Activated CD4-positive, alpha-beta T cell treated with anti-CD3 and anti-CD28 coated beads for 24 hours (primary cell): ENCODE measurements at places on chromosomes 7 and 10.

- DNase-seq = no peak
These were observed 50.4 kb downstream of the ADRA2A start for GRCh38 chr10:111127081-111127848.

GRCh38 chr7:141464551-141464950 is 86.7 kb upstream of the AGK start:
- DNase-seq = no peak

DNA sequence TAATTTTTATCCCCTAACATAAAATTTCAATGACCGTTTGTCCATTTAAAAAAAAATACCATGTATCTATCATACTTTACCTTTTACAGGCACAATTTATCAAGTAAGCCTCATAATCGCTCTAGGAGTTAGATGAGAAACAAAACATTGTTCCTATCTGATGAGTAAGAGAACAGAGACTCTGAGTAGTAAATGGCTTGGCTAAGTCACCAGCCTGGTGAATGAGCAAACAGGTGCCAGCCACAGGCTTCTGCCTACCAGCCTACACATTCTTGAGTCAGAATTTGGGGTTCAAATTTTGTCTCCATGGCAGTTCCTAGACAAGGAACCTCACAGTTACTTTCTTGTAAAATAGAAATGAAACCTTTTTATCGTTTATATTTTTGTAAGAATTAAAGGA is 235.4 kb downstream of the HGF start:
- DNase-seq = no peak

- no peak for DNase-seq
These were observed 18.8 kb upstream of the LIPM start for GRCh38 chr10:88783724-88784123.

DNA sequence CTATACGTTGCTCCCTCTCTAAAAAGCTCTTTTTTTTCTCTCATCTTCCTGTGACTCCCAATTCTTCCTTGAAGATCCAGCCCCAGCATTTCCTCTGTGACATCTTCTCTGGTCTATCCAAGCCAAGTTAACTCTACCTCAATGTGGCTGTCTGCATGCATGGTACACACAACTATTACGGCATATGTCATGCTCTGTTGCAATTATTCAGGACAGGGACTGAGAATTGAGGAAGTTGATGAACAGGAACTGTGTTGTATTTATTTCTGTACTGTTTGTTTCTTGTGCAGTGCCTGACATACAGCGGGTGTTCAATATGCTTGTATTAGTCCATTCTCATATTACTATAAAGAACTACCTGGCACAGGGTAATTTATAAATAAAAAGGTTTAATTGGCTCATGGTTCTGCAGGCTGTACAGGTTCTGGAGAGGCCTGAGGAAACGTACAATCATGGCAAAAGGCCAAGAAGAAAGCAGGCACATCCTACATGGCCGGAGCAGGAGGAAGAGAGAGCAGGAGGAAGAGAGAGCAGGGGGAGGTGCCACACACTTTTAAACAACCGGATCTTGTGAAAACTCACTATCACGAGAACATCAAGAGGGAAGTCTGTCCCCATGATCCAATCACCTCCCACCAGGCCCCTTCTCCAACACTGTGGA is 6.3 kb downstream of the TRPV5 start:
- DNase-seq = no peak

DNA sequence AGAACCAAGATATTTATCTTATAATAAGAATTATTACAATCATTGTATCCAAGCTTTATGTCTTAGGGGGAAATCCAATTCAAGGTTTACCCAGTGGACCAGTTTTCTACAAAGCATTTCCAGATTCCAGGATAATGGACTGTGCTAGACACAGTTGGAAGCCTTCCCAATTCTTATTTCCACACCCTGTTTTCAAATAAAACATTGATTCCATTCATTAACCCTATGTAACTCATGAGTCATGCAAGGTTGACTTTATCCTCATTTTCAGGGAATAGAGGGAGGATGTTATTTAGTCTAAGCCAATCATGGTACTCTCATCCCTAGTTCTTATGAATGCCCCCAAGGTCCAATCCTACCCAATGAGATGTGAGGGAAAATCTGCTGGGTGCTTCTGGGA is 145.7 kb downstream of the RNLS start:
- DNase-seq = no peak

DNA sequence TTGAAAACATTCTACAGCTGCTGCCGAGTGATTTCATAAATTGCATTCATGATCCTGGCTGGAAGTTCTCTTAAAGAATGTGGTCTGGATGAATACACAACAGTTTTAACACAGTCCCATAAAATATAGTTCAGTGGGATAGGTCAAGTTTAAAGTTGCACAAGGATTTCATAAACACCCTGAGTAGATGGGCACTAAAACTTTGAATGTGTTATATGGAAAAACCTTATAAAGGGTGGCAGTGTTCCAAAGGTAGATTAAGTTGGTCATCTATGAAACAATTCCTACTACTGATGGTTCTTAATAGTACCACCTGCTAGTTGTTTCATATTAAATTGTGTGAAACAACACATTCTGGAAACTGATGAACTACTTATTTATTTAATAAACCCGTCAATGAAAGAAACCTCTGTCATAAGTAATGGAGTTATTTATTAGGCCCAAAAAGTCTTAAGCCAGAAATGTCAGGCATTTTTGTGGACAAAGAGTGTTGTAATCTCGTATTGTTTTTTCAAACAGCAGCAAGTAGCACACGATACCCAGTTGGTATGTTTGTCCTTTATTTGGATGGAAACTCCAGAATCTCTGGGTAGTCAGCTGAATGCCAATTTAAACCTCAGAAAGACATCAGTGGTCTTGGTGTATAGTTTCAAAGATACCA is 14.3 kb upstream of the RPA3 start:
- no peak for DNase-seq

- DNase-seq = no peak
These were observed 16.0 kb downstream of the MYOZ1 start for GRCh38 chr10:73625004-73625883.

DNA sequence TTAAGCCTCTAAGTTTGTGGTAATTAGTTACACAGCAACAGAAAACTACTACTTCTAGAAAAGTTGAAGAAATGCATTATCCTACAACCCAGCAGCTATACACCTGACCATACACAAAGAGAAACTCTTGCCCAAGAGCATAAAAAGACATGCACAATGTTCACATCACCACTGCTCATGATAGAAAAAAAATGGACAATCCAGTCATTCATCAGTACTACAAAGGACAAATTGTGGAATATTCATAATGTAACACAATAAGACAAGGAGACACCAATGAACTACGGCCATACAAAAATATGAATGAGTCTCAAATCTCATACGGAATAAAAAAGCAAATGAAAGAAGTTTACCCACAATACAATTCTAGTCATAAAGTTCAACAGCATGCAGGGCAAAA is 87.4 kb downstream of the ZFAND4 start:
- no peak for DNase-seq

GRCh38 chr7:52017802-52018679 is 701.4 kb upstream of the COBL start:
- DNase-seq = no peak

- no peak for DNase-seq
These were observed 296.4 kb downstream of the DGKB start for GRCh38 chr7:14606101-14606500.

DNA sequence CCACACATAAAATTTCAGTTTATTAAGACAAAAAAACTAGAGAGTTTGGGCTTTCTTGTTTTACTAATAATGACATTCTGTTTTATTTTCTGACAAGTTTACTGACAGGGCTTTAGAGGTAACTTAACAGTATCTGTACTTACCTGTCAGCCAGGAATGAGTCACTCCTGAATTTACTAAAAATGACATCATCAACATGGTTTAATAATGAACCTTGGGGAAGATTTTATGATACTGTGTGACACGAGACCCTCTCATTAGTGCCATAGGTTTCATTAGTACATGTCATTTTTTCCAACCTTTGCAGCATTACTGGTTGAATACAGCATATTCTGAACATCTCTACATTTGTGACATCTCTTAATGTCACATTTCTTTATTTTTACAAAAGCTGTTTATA is 131.1 kb downstream of the KCND2 start:
- DNase-seq = no peak

DNA sequence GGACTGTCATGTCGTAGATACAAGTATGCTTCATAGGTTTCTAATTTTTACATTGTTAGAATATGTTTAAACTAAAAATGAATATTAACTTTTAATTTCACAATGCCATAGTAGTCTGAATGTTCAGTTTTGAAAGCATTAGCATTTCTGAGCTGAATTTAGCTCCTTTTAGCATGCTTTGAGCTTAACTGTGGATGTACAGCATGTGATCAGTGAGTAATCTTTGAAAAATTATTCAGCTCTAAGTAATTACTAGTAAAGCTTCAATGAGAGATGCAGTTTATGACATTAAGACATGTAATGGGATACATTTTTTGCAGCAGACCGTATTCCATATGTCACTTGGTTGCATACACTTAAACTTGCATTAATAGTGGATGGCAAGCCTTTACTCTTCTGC is 114.1 kb upstream of the WNT16 start:
- DNase-seq = no peak

GRCh38 chr10:24718031-24718855 is 5.4 kb downstream of the ARHGAP21 start:
- no peak for DNase-seq

DNA sequence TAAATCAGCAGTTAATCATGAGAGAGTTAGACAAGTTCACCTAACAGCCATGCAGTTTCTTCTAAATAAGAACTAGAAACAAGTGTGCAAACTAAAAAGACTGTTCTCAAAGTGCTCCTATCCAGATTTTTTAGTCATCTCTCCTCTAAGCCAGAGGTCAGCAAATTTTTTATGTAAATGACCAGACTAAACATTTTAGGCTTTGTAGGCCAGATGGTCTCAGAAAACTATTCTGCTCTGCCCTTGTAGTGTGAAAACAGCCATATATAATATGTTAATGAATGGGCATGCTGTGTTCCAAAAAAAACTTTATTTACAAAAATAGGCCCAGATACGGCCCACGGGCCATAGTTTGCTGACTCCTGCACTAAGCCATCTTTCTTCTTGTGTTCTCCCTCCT is 263.0 kb upstream of the LRRN3 start:
- no peak for DNase-seq

GRCh38 chr10:29642990-29643389 is 8.2 kb upstream of the SVIL start:
- DNase-seq = no peak

GRCh38 chr7:140041659-140042385 is 20.9 kb downstream of the PARP12 start:
- DNase-seq = no peak

DNA sequence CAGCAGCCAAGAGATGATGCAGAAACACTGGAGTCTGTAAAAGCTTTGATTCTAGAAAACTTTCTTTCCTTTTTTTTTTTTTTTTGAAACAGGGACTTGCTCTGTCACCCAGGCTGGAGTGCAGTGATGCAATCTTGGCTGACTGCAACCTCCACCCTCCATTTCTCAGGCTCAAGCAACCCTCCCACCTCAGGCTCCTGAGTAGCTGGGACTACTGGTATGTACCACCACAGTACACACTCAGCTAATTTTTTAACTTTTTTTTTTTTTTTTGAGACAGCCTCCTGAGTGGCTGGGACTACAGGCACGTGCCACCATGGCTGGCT is 17.0 kb upstream of the BAG3 start:
- DNase-seq = no peak

DNA sequence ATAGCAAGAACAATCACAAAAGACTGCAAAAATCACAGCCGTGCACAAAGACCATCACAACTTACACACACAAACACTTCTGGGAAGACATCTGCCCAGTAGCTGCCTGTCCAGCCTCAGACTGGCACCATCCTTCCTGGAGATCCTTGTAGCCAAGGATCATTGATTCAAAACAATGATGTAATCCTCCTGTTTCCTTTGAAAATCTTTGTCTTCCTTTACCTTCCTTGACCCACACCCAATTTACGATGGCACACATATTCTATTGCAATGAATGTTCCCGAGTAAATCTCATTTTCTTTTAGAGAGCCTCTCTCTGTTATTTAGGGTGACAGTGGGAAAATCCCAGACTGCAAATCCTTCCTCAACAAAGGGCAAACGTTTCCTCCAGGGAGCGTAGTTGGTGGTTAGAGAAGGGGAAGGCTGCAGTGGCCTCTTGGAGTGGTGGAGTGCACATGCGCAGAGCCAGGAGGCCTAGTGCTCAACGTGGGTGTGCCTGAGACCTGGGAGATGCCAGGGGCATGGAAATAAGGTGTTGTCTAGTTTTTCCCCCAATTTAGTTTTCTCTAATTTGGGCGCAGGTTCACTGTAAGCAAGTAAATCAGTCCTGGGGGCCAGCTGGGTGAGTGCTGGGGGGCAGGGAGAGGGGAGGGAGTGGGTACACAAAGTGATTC is 3.1 kb upstream of the INPP5A start:
- no peak for DNase-seq

DNA sequence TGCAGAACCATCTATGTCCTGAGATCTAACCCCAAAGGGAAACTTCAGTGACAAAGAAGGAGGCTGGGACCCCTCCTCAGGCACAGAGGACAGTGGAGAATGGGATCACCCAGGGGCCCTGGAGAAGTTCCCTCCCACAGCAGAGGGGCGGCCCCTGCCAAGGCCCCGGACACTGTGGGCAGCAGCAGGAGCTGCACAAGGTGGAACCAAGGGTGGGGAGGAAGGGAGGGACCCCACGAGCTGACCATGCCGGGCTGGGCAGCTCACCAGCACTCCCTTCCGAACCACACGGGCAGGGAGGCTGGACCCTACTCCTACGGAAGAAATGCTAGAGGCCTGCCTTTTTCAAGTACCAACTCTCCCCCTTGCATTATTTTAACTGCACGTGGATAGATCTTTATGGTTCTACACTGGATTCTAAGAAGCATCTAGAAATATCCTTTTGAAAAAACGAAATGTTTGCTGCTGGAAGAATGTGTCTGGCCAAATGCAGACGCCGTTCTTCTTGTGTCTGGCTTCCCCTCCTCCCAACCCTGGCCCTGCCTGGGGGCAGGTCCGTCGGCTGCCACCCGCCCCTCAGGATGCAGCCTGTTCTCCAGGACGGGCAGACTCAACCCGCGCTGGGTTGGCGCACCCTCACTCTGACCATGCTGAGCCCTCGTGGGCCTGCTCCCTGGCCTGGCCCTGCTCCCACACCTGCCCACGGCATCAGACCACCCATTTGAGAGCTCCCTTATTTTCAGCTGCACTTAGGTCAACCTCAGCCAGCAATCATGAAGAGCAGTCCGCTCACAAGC is 193.9 kb downstream of the TCERG1L start:
- no peak for DNase-seq

GRCh38 chr10:43901744-43902504 is 253.2 kb upstream of the ZNF32 start:
- no peak for DNase-seq
